Activated T-cell treated with anti-CD3 and anti-CD28 coated beads for 4 hours (primary cell): ENCODE measurements at places on chromosomes 1 and 21.
A peak's percentile ranks its signal among the peaks of the same experiment; 100 is the strongest.

- DNase-seq: no peak
These were observed 13.2 kb downstream of the ZMYND12 start for GRCh38 chr1:42442662-42443061.

DNA sequence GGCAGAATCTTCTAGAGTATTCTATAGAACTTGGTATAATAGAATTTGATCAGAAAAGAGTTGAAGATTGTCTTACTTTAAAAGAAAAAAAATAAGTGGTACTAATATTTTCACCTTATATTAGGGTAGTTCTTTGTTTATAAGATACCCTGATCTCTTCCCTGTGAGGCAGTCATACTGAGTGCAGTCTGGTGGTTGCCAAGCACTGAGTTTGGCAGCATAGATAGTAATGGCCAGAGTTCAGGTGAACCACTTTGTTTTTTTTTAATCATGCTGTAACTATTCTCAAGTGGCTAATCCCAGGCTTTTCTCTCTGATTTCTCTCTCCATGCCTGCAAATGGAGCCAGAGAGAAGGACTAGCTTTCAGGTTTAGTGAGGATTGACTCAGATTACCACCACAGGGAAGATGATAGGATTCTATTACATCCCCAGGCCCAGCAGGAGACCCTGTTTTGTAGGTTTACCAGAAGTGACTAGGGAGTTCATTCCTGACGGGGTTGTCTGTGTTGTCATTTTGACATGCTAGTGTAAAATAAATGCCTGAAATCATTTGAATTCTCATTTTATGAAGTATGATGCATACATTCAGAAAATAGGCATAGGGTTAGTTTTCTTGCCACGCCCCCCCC lies 16.7 kb downstream of the KDM1A start:
- no peak for DNase-seq

DNA sequence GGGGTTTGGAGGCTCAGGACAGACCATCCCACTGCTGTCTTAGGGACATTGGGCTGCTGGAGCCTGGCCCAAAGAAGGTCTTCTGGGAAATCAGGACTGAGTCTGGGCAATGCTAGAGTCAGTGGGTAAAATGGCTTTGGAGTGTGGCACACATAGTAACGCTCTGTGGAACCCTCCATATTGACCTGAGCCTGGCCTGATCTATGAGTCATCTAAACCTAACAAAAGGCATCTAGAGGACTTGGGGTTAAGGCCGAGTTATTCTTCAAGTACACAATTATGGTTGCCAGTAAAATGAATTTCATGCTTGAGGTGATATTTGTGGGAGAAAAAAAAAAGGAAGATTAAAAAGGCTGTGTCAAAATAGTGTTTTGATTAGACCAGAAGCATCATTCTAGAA lies 77.7 kb downstream of the ST6GALNAC5 start:
- DNase-seq: no peak

DNA sequence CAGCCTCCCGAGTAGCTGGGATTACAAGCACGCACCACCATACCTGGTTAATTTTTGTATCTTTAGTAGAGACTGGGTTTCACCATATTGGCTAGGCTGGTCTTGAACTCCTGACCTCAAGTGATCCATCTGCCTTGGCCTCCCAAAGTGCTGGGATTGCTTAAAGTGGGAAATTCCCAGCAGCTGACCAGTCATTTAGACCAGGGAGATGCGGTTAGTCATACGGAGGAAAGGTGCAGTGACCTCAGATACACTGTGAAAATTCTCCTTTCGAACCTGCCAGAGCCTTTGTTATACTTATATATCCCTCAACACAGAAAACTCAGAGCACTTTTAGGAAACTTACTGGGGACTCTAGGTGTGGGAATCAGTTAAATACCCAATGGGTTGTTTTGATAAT lies 39.6 kb downstream of the MAP10 start:
- no peak for DNase-seq

DNA sequence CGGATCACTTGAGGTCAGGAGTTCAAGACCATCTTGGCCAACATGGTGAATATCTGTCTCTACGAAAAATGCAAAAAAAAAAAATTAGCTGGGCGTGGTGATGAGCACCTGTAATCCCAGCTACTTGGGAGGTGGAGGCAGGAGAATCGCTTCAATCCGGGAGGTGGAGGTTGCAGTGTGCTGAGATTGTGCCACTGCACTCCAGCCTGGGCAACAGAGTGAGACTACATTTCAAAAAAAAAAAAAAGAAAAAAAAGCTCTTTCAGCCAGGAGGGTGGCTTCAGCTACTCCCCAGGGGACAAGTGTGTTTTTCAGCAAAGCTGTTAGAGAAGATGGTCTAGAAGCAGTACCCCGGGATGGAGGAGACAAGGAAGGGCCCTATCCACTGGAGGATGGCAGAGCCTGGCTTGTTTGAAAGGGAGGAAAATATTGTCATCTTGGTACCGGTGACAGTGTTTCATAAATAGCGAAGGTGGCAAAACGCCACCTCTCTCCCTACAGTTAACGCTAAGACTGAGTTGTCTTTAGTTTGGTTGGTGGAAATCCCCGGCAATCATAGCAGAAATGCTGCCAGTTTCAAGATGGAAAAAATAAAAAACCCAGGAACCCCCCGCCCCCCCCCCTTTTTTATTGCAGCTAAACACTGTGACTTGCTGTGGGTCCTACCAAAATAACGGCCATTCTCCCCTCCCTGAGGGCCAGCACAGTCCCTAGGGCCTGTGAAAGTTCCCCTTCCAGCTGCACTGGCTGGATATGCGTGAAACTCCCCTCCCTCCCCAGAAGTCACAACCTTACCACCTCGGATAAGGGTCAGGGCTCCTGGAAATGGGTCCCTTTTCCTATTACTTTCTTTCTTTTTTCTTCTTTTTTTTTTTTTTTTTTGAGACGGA lies 3.5 kb downstream of the PIK3CD start:
- DNase-seq: no peak

- DNase-seq: no peak
These were observed 14.2 kb downstream of the ETV3L start for GRCh38 chr1:157085421-157085820.

- DNase-seq: no peak
These were observed 318.4 kb downstream of the RPS6KC1 start for GRCh38 chr1:213369465-213369864.

DNA sequence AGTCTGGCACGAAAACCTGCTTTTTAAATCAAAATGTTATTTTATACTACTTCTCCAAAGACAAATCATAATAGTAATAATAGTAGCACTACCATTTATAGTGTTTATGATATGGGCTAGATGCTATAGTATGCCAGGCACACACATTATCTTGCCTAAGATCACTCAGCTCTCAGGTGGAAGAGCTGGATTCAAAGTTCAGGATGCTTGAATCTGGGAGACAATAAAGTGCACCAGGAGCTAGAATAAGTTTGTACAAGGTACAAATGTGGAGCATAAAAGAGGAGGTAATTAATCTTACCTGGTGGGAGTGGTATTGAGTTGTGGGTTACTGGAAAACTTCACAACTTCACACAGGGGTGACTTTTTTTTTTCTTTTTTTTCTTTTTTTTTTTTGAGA lies 10.0 kb upstream of the ELOVL1 start:
- DNase-seq: no peak

- DNase-seq: no peak
These were observed 1.7 kb downstream of the EPHX4 start for GRCh38 chr1:92031281-92032110.

GRCh38 chr1:111653709-111654108 lies 34.1 kb downstream of the RAP1A start:
- no peak for DNase-seq

DNA sequence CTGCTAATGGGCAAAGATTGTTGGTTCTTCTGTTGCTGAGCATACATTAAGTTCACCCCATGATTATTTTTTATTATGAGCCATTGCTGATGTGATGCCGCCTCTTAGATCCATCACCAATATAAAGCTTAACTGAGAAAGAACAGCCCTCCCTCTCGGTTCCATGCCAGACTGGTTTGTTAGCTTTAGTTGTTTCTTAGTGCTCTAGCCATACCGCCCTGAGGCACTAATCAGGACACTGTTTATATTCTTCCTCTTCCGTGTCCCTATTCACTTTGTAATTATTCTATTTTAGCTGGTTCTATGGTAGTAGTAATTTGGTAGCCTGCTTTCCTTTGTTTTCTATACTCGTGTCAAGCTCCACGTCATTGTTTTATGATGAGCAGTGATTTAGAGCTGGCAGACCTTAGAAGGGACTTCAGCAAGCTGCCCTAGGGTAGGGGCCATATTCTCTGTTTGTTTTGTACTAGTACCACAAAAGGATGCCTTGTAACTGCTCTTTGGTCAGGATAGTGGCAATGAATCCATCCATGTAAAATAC lies 27.3 kb upstream of the PDPN start:
- DNase-seq: no peak

- no peak for DNase-seq
These were observed 77.9 kb downstream of the CDC7 start for GRCh38 chr1:91578320-91579109.

- DNase-seq: no peak
These were observed 92.6 kb upstream of the NGF start for GRCh38 chr1:115430441-115431158.

DNA sequence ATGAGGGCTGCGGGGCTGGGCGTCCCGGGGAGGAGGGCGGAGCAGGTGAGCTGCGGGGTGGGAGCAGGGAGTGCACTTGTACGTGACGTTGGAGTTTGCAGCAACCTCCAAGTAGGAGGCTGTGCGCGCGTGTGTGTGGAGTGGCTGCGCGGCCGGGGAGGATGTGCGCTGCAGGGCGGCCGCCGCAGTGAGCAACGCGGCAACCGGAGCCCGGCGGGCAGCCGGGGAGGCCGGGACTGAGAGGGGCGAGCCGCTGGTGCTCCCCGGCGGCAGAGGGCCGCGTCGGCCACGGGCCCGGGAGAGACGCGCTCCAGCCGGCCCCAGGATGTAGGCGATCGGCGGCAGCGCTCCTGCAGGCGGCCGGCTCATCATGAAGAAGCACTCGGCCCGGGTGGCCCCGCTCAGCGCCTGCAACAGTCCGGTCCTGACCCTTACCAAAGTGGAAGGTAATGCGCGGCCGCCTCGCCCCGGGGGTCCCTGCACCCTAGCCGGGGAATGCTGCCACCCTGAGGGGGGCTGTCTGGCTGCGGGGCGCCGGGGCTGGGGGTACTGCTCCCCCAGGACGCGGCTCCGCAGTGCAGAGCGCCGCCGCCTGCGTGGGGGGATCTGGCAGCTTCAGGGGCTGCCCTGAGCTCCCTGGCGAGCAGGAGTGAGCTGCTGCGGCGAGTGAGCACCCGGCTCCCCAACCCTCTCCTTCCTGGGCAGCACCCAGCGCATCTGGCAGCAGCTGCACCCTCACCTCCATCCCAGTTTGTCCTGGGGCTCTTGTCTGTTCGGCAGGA lies 158.9 kb upstream of the COA6 start:
- no peak for DNase-seq

GRCh38 chr1:233005156-233005555 lies 54.7 kb downstream of the NTPCR start:
- DNase-seq: no peak

DNA sequence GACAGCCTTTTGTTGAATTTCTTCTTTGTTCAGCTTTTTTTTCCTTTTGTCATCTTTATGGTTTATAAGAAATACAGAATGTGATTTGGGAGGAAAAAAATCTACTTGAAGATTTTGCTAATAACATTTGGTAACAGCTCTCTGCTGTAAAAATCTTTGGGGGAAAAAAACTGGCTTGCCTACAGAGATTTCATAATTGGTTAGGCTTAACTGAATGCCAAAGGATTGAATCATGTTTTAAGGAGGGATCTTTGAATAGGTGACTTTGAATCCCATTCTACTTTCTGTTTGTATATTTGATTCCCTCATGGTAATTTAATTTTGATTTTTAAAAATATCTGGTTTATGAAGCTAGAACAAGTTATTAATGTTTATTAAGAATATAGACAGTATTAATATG lies 3.2 kb downstream of the BTF3L4 start:
- DNase-seq: no peak

DNA sequence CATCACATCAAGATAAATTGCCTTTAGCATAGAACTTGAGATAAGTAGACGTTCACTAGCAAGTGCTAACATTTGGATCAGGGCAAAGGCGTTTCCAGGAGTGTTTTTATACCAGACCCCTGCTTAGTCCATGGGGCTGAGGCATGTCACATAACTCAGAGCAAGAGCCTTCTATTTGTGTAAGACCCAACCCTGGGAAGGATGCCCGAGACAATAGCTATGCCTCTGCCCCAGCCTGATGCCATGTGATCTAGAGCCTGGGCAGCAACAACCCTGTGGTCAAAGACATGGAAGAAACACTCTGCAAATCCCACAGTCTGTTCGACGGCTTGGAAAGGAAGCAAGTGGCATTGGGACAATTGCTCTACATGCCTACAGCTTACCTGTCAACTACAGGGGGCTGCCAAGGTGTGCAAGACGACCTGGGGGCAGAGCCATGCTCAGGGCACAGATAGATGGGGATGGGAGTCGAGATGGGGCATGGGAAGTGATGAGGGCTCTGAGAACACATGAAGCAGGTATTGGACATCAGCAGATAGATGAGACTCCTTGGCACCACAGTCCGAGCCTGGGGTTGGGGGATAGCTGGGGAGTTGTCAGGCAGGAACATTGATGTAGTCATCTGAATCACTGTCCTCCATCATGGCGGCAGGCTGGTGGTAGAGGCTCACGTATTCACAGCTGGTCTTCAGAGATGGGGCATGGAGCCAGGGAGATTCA lies 7.3 kb downstream of the IL24 start:
- no peak for DNase-seq

- no peak for DNase-seq
These were observed 160.6 kb upstream of the USP24 start for GRCh38 chr1:55375617-55376258.

- no peak for DNase-seq
These were observed 117.6 kb downstream of the CASZ1 start for GRCh38 chr1:10678852-10679251.

GRCh38 chr1:50208315-50208714 lies 99.6 kb downstream of the ELAVL4 start:
- no peak for DNase-seq

DNA sequence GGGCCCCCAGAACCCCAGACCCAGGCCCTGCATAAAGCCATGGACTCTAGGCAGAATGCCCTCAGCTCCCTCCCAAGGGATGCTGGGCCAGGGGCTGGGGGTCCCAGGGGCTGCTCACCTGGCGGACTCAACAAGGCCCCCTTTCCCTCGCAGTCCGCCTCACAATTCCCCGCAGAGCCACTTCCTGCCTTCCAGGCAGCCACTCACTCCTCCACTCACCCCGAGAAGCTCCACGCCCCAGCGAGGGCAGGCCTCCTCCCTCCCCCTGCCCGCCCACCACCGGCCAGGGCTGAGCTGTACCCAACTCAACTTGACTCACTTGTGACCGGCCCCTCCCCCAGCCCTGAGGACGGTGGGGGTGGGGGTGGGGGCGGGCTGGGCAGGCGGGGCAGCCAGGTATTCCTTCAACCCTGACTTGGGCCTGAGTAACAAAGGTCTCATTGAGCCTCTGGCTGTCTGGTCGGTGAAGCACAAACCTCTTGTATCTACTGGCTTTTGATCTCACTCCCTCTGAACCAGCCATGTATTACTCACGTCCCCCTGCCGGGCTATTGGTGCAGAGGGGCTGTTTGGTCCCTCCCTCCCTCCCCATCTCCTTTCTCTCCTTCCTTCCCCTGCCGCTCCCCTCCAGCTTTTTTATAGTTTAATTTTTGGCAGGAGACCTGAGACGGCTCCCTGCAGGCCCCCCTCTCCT lies 5.9 kb downstream of the BLACAT1 start:
- peak; percentile 16 for DNase-seq

GRCh38 chr1:90133133-90133532 lies 138.2 kb downstream of the ZNF326 start:
- DNase-seq: no peak
